ENCODE measurements at places on chromosomes 16 and 17.

- DNase-seq, result no peak
These were observed 139.7 kb upstream of the MAF start for GRCh38 chr16:79740252-79740651.

DNA sequence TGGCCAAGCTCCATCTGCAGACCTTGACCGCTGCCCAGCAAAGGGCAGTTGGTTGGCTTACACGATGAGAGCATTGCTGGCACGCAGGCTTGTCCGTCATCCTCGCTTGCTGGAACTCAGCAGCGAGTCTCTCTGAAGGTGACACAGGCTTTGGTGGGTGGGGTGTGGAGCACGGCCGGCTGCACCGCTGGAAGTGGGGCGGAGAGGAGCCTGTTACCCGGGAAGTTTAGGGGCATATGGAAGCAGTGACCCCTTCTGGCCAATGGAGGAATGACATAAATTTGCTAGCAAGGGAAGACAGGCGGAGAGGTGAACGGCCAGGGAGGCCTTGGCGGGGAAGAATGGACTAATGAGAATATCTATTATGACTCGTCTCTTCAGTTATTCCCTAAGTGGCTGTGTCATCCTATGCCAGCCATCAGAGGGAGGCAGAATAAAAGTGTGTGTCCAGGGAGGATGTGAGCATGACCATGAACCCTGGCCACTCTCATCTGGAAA lies 65.9 kb upstream of the SDK2 start:
- DNase-seq, result peak; percentile 73

DNA sequence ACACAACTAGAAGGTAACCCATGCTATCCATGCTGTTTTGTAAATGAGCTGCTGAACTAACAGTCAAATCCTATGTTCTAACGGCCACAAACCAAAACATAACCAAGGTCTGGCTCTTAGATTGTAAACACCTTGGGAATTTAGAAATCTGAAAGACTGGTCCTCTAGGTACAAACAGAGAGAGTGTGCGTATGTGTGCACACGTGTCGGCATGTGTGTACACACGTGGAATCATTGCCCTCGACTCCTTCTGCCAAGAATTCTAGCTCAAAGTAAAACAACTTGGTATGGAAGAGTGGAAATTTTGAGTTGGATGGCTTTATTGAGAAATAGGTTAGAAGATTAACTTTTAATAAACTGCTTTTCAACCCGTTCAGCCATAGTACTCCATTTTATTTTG lies 18.1 kb upstream of the GHDC start:
- DNase-seq, result no peak

- DNase-seq, result peak; percentile 92
These were observed 57.0 kb downstream of the PITPNC1 start for GRCh38 chr17:67434061-67434525.

GRCh38 chr16:11585460-11586377 lies 1.0 kb downstream of the LITAF start:
- DNase-seq, result peak; percentile 57

DNA sequence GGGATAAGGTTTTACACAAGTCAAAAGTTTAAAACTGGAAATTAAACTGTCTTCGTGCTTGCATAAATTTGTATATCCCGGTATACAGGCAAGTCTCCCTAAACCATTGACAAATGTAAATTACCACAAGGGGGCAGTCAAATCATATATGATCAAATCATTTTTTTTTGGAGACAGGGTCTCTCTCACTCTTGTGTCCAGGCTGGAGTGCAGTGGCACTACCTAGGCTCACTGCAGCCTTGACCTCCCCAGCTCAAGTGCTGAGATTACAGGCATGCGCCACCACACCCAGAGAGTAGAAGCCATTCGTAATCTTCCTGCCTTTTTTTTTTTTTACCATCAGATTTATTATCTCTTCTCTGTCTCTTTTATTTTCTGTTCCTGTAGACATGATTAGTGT lies 18.5 kb downstream of the TOP2A start:
- DNase-seq, result peak; percentile 26

DNA sequence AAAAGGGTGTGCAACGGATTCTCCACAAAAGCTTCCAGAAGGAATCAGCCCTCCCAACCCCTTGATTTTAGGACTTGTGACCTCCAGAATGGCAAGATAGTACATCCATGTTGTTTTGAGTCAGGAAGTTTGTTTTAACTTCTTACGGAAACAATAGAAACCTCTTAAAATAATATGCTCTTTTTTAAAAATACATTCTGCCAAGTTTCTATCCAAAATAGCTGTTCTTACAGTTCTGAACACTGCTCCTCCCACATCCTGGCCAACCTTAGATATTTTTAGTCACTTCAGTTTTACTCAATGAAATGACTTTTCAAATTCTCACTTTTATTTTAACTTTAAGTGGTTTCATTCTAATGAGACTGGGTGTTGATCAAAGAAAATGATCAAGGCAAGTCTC lies 156.4 kb downstream of the ZNF18 start:
- no peak for DNase-seq

DNA sequence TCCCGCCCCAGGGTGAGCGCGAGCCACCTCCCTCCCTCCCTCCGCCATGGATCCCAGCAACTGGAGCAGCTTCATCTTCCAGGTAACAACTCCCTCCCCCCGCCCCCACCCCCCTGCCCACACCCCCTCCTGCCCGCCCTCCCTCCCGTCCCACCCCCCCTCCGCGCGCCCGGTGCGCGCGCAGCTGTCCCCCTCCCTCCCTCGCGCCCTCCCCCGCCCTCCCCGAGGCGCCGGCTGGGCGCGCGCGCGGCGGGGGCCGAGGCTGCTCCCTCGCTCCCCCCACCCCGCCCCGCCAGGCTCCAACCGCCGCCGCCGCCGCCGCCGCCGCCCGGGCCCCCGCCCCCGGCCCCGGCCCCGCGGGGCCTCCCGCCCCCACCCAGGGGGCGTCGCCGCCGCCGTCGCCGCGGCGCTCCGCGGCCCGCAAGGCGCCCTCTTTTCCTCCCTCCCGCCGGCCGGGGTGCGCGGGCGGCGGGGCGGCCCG lies at the start of gene MAZ:
MAZ (plus strand) TSS at position 431 of the 481 bp plus-strand sequence. CDS start 173 bp downstream, outside the sequence.
- peak; percentile 71 for DNase-seq

GRCh38 chr17:39700148-39700987 lies 504 bp downstream of the ERBB2 start:
- no peak for DNase-seq

GRCh38 chr16:30786115-30786935 lies 680 bp downstream of the ZNF629 start:
- DNase-seq, result peak; percentile 28
